Activated T-helper 2 cell treated with anti-CD3 and anti-CD28 coated beads, Interferon-gamma antibody, Interleukin-2, Interleukin-4, amounts not matched to agents 10 μg/mL and 5 μg/mL and 100 μg/mL, durations not matched to agents 14 hours and 24 hours and 36 hours (primary cell): ENCODE measurements at places on chromosomes 7 and 10.

GRCh38 chr7:114979388-114979787 lies 57.5 kb downstream of the MDFIC start:
- peaks cover 38% of the 10 kb centered on the region for H3K4me1 ChIP-seq
- H3K36me3 ChIP-seq, result peaks cover 52% of the 10 kb centered on the region
- DNase-seq, result no peak
- no peak overlapping the region for H3K4me3 ChIP-seq
- H3K27me3 ChIP-seq, result no peaks in the 10 kb centered on the region

DNA sequence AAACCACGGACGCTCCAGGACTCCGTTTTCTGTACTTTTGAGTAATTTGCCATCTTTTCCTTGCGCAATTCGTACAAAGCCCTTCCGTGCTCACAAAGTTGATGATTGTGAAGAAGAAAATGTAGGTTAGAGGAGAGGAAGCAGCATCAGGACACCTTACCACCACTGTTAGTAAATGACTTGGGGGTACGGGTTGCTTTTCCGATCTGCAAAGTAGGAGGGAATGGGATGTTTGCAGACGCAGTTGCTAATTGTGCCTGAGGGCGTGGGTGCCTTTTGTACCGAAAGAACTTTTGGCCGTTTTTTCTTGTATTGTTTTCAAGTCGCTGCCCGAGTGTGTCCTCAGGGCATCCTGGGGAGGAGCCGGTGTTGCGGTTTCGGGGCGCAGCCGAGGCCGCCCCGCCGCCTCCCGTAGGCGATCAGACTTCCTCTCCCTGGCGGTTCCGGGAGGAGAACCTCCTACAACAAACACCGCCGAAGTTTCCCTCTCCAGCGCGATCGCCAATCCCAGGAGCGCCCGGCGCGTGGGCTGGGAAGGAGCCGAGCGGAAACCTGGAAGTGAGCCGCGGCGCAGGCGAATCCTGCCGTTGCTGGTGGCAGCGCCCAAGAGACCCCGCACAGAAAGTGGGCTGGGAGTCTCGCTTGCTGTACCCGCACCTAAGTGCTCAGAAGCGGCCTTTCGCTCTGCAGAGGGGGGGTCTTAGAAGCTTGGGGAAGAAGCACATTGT lies 1.0 kb downstream of the PRR15 start:
- DNase-seq, result no peak
- H3K27ac ChIP-seq, result no peak overlapping the region
- peaks cover 15% of the 10 kb centered on the region for H3K4me1 ChIP-seq
- H3K4me3 ChIP-seq, result peak overlapping the region; percentile 65
- H3K27me3 ChIP-seq, result peaks cover 79% of the 10 kb centered on the region
- H3K36me3 ChIP-seq, result no peaks in the 10 kb centered on the region

- H3K27me3 ChIP-seq, result peaks cover 53% of the 10 kb centered on the region
- H3K4me3 ChIP-seq, result no peak overlapping the region
- H3K27ac ChIP-seq, result no peak overlapping the region
These were observed 8.6 kb upstream of the GRID1 start for GRCh38 chr10:86375204-86375603.

- no peaks in the 10 kb centered on the region for H3K27me3 ChIP-seq
- H3K4me3 ChIP-seq, result peak overlapping the region; percentile 21
- H3K4me1 ChIP-seq, result peaks cover 26% of the 10 kb centered on the region
These were observed 22.3 kb downstream of the MAP3K8 start for GRCh38 chr10:30456266-30456665.

GRCh38 chr10:97731346-97732051 lies 5.4 kb upstream of the ZFYVE27 start:
- no peaks in the 10 kb centered on the region for H3K27me3 ChIP-seq
- H3K4me3 ChIP-seq, result no peak overlapping the region
- no peak for DNase-seq
- no peak overlapping the region for H3K27ac ChIP-seq
- H3K36me3 ChIP-seq, result no peaks in the 10 kb centered on the region

GRCh38 chr10:85608706-85609105 lies 757.9 kb downstream of the GRID1 start:
- H3K4me1 ChIP-seq, result peaks cover 24% of the 10 kb centered on the region
- peaks cover 24% of the 10 kb centered on the region for H3K27me3 ChIP-seq
- no peak for DNase-seq

GRCh38 chr7:122248472-122248871 lies 56.1 kb downstream of the FEZF1 start:
- H3K27ac ChIP-seq, result no peak overlapping the region
- H3K4me3 ChIP-seq, result no peak overlapping the region
- H3K4me1 ChIP-seq, result no peaks in the 10 kb centered on the region
- no peaks in the 10 kb centered on the region for H3K36me3 ChIP-seq
- no peak for DNase-seq

- no peak overlapping the region for H3K27ac ChIP-seq
- H3K4me1 ChIP-seq, result peaks cover 9% of the 10 kb centered on the region
- no peak for DNase-seq
- peaks cover 17% of the 10 kb centered on the region for H3K36me3 ChIP-seq
These were observed 8.4 kb upstream of the SCART1 start for GRCh38 chr10:133445268-133445732.

- H3K27ac ChIP-seq, result no peak overlapping the region
- H3K27me3 ChIP-seq, result no peaks in the 10 kb centered on the region
- no peaks in the 10 kb centered on the region for H3K36me3 ChIP-seq
- no peak overlapping the region for H3K4me3 ChIP-seq
- no peaks in the 10 kb centered on the region for H3K4me1 ChIP-seq
These were observed 180.7 kb downstream of the BMPER start for GRCh38 chr7:34086064-34086463.

DNA sequence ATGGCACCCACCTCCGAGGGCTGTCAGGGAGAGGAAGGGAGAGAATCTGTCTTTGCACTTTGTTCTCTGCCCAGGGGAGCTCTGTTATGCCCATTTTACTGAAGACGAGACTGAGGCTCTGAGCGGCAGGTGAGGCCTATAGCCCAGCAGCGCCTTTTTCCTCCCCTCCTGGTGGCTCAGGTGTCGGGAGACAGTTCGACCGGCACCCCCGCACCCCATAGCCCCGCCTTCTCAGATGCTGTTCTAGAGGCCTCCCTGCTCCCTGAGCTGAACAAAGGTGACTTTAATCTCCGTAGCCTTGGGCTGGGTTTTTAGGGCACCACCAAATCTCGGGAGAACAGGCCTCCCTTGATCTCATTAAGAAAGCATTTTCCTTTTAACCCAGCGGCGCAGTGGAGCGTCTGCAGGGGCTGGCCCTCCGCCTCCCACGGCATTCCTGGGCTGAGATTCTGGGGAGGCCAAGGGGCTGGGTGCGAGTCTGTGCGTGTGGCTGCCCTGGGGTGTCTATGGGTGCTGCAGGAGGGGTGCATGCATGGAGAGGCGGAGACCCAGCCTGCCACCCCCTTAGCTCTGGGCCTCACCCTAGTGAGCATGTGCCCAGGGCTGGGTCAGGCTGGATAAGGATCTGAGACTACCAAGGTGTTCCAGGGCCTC lies 3.3 kb downstream of the LFNG start:
- peaks cover 27% of the 10 kb centered on the region for H3K4me1 ChIP-seq
- DNase-seq, result no peak
- no peaks in the 10 kb centered on the region for H3K27me3 ChIP-seq
- H3K4me3 ChIP-seq, result peak overlapping the region; percentile 98

GRCh38 chr10:7107285-7107684 lies 303.5 kb downstream of the SFMBT2 start:
- no peak overlapping the region for H3K4me3 ChIP-seq
- H3K4me1 ChIP-seq, result peaks cover 14% of the 10 kb centered on the region
- DNase-seq, result no peak
- H3K27ac ChIP-seq, result peak overlapping the region; percentile 44
- H3K27me3 ChIP-seq, result peaks cover 9% of the 10 kb centered on the region
- no peaks in the 10 kb centered on the region for H3K36me3 ChIP-seq

GRCh38 chr10:122143238-122143841 lies 127.8 kb upstream of the BTBD16 start:
- no peak overlapping the region for H3K4me3 ChIP-seq
- no peaks in the 10 kb centered on the region for H3K27me3 ChIP-seq
- no peak for DNase-seq

DNA sequence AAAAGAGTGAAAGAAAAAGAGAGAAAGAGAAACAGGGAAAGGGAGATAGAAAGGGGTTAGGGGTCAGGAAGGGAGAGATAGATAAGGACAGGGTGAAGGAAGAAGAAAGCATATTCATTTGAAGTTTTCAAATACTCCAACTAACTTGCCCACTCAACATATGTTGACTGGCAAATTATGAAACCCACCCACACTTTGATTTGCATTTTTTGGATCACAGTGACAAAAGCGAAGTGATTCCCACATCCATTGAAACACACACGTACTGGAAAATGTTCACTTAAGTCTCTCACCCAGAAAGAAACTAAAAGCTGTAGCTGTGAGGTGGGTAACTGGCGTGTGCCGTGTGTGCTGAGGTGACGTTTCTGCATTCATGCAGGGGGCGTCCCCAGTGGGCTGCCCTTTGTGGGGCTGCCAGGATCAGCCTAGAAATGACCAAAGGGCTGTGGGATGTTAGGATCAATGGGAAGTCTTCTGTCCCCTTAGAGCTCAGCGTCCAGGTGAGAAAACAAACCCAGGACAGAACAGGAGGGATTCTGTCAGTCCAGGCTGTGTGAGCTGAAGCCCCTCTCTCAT lies 134.9 kb upstream of the ADARB2 start:
- H3K27me3 ChIP-seq, result peaks cover 2% of the 10 kb centered on the region
- DNase-seq, result no peak
- no peaks in the 10 kb centered on the region for H3K4me1 ChIP-seq
- no peak overlapping the region for H3K27ac ChIP-seq
- H3K36me3 ChIP-seq, result no peaks in the 10 kb centered on the region
